ENCODE measurements at places on chromosomes 7 and 10.
A peak's percentile ranks its signal among the peaks of the same experiment; 100 is the strongest.

DNA sequence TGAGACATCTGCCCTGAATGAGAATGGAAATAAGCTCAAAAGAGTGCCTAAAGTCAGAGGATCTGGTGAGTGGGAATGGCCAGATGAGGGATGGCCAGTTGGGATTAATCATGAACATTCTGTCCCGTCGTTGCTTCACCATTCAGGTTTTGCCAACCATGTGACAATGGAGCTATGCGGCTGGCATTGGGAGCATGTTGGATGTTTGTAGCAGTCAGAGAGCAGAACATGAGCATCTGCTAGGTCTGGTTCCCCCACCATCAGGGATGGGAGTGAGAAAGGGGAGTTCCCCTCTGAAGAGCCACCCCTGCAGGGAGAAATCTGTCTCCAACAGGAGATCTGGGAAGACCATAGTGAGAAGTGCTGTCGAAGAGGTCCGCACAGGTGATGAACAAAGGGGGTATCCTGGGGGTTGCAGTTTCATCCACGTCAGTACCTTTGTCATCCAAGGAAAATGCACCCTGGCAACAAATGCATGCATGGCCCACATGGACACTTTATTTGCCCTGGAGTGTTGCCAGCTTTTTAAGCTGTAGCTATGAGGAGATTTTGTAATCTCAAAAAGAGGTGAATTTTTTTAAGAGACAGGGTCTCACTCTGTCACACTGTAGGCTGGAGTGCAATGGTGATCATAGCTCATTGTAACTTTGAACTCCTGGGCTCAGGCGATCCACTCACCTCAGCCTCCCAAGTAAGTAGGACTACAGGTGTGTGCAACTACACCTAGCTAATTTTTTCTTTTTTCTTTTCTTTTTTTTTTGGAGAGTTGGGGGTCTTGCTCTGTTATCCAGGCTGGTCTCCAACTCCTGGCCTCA, 190.2 kb downstream of the CAMK1D start:
- no peaks in the 10 kb centered on the region for H3K27me3 ChIP-seq
- no peak overlapping the region for H3K4me3 ChIP-seq
- H3K4me1 ChIP-seq: no peaks in the 10 kb centered on the region
- no peak overlapping the region for H3K27ac ChIP-seq
- DNase-seq: no peak
- H3K36me3 ChIP-seq: no peaks in the 10 kb centered on the region

DNA sequence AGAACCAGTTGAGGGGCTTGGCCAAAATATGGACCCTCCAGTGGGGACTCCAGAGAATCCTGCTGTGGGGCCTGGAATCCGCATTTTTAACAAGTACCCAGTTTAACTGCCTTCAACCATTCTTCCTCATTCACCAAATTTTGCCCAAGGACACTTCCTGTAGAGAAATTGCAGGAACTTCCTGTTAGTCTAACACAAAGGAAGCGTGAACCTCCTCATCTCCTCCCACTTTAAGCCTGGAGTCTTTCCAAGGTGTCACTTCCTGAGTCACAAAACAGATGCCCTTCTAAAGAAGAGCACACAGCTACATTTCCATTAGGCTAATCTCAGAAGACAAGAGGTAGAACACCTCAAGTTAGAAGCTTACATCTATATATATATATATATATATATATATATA, 188.4 kb downstream of the PPP1R17 start:
- H3K27ac ChIP-seq: no peak overlapping the region
- DNase-seq: no peak
- no peaks in the 10 kb centered on the region for H3K36me3 ChIP-seq
- H3K4me1 ChIP-seq: no peaks in the 10 kb centered on the region

DNA sequence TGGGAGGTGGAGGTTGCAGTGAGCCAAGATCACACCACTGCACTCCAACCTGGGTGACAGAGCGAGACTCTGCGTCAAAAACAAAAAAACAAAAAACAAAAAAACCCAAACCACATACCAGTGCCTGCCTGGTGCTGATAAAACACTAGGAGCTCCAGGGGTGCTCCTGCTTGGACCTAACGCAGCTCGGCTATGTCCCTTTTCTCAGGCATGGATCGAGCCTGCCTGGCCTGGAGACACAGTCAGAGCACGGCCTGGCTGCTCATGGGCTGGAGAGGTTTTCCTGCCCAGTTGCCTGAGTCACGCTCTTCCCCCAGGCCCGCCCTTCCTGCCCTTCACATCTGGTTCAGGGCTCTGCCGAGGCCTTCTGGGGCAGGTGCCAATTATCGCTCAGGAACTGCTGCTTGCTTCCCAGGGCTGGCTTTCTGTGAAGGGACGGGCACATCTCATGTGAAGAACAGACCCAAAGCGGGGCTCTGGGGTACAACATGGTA, 12.6 kb upstream of the NPFFR1 start:
- peaks cover 9% of the 10 kb centered on the region for H3K4me1 ChIP-seq
- H3K36me3 ChIP-seq: peaks cover 3% of the 10 kb centered on the region
- peak; percentile 55 for DNase-seq
- H3K27ac ChIP-seq: peak overlapping the region; percentile 76

GRCh38 chr10:55629793-55630490, 731.1 kb downstream of the ZWINT start:
- no peak for DNase-seq
- H3K27me3 ChIP-seq: no peaks in the 10 kb centered on the region
- no peak overlapping the region for H3K27ac ChIP-seq
- peak overlapping the region; percentile 51 for H3K4me3 ChIP-seq
- H3K4me1 ChIP-seq: no peaks in the 10 kb centered on the region

DNA sequence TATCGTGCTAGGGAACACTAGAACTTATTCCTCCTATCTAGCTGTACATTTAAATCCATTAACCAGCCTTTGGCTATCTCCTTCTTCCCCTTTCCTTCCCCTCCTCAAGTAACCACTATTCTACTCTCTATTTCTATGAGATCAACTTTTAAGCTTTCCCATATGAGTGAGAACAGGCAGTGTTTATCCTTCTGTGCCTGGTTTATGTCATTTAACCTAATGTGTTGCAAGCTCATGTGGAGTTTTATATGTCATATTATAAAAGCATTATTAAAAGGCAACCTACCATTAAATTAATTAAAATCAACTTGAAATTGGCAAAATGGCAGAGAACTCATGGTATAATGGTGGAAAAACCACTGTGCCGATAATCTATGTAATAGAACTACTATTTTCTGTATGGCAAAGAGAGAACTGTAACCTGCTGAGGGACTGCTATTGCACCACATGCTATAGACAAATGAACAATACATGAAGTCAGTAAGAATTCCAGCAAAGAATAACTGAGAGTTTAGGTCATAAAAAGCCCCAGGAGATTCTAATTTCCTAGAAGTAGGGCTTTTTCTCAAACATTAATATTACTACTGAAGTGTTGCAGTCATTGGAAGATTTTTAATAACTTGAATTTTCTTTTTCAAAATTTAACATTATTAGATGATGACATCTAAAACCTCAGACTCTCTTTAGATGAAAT, 81.8 kb downstream of the LRRN3 start:
- no peaks in the 10 kb centered on the region for H3K36me3 ChIP-seq
- H3K27ac ChIP-seq: no peak overlapping the region
- no peak for DNase-seq
- no peaks in the 10 kb centered on the region for H3K27me3 ChIP-seq
- no peaks in the 10 kb centered on the region for H3K4me1 ChIP-seq
- H3K4me3 ChIP-seq: no peak overlapping the region

- no peak for DNase-seq
- H3K27me3 ChIP-seq: no peaks in the 10 kb centered on the region
- peaks cover 12% of the 10 kb centered on the region for H3K4me1 ChIP-seq
- no peaks in the 10 kb centered on the region for H3K36me3 ChIP-seq
- peak overlapping the region; percentile 90 for H3K4me3 ChIP-seq
Measured at GRCh38 chr10:14605231-14605925, 169.3 kb downstream of the FAM107B start.

GRCh38 chr10:29658984-29659965, 24.5 kb upstream of the SVIL start:
- peaks cover 42% of the 10 kb centered on the region for H3K4me1 ChIP-seq
- DNase-seq: peak; percentile 51
- no peaks in the 10 kb centered on the region for H3K27me3 ChIP-seq
- H3K4me3 ChIP-seq: no peak overlapping the region

DNA sequence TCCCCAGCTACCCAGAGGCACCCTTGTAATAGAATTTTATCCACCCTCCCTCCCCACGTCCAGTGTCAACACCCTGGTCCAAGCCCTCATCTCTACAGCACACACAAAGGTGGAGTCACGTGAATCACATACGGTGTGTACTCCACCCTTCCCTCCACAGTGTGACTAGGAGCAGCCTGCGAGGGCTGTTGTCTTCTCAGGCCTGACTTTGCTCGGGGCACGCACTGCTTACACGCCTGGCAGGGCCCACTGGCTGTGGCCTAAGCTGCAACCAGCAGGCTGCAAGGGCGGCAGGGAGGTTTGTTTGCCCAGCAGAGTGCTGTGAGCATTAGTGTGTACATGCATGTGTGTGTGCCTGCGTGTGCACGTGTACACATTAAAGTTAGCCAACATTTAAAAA, 93.7 kb downstream of the COBL start:
- no peak overlapping the region for H3K27ac ChIP-seq
- H3K4me1 ChIP-seq: no peaks in the 10 kb centered on the region
- no peaks in the 10 kb centered on the region for H3K27me3 ChIP-seq
- DNase-seq: no peak
- H3K4me3 ChIP-seq: no peak overlapping the region

- H3K27ac ChIP-seq: no peak overlapping the region
- H3K27me3 ChIP-seq: no peaks in the 10 kb centered on the region
- no peak for DNase-seq
- H3K4me3 ChIP-seq: no peak overlapping the region
- H3K4me1 ChIP-seq: no peaks in the 10 kb centered on the region
Measured at GRCh38 chr10:53754596-53755250, 982.1 kb upstream of the MBL2 start.

GRCh38 chr10:103541616-103542015, 48.1 kb downstream of the NEURL1 start:
- H3K27ac ChIP-seq: no peak overlapping the region
- H3K27me3 ChIP-seq: no peaks in the 10 kb centered on the region
- H3K4me3 ChIP-seq: no peak overlapping the region
- no peak for DNase-seq
- no peaks in the 10 kb centered on the region for H3K4me1 ChIP-seq
- no peaks in the 10 kb centered on the region for H3K36me3 ChIP-seq
